ENCODE measurements at places on chromosomes 3 and 15. TPM values are rescaled to one million over a fixed set of nuclear protein-coding genes. Genes with fewer than 3 reads are reported as not detected.
A peak's percentile ranks its signal among the peaks of the same experiment; 100 is the strongest.

GRCh38 chr15:47961401-47962090 lies 159.2 kb upstream of the SLC24A5 start:
- no peak for DNase-seq

DNA sequence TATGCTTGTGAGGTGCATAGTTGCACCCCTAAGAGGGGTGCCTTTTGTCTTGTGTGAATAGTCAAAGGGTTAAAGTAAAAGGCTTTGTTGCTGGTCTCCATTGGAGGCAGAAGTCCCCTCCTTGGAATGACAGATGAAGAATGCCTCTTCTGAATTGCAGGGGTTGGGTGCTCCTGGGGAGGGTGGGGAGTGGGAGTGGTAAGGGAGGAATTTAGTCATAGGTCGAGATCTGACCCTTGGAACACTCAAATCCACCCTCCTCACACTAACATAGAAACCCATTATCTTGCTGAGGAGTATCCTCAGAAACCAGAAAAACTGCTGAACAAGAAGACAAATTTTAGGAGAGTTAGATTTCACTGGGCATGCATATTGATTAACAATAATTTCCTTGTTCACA lies 4.7 kb downstream of the CTXND1 start:
- DNase-seq, result no peak

Gene GPR176
- total RNA-seq, result 32.4 TPM

GRCh38 chr3:42499478-42499871 lies 3.0 kb upstream of the VIPR1 start:
- DNase-seq, result no peak

DNA sequence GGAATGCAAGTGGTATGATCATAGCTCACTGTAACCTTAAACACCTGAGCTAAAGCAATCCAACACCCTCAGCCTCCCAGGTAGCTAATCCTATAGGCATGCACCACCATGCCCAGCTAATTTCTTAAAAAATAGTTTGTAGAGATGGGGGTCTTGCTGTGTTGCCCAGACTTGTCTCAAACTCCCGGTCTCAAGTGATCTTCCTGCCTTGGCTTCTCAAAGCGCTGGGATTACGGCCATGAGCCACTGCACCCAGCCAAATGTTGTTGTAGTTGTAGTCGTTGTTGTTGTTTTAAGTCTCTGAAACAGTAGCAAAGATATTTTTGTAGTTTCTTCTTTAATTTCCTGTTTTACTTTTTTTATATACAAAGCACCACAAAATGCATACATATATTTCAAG lies 616.6 kb downstream of the NAALADL2 start:
- DNase-seq, result no peak

GRCh38 chr3:5305684-5305989 lies 118.1 kb downstream of the EDEM1 start:
- DNase-seq, result no peak

GRCh38 chr3:55442861-55443260 lies 44.2 kb downstream of the WNT5A start:
- no peak for DNase-seq

Gene GRAMD1C
- total RNA-seq, result 11.7 TPM

DNA sequence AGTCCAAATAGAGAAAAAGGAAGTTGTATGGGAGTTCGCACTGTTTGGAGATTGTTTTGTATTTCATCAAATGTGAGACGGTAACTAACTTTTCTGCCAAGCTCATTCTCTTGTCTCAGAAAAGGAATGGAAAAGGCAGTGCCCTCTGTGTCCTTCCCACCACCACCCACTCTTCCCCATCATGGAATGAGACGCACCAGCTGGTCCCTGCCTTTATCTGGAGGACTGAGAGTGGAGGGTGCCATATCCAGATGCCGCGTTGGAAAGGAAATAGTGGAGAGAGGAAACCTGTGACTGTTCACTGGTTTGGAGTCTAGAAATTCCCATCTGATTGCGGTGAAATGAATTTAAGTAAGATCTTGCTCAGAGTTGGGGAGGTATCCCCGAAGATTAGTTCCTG lies 3.7 kb upstream of the CCK start:
- DNase-seq, result no peak

- DNase-seq, result no peak
Measured at GRCh38 chr3:13718000-13718399, 161.9 kb downstream of the WNT7A start.

Gene GATA2
- 7.5 TPM for total RNA-seq

DNA sequence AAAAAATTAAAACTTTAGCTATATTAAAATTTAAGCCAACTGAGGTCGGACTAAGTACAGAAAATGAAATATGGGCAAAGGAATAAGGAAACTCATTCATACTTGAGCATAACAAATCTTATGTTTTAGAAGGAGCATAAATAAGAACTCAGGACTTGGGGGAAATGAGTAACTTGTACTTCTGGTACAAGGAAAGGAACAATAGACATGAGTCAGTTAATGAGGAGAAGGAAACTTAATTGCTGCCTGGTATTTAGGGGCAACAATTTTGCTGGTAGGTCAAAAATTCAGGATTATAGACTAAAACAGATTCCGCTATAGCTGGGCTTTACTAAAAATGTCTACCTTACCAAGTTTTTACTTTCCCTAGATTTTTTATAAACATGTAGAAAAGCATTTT lies 113.1 kb downstream of the MYO5A start:
- no peak for DNase-seq

DNA sequence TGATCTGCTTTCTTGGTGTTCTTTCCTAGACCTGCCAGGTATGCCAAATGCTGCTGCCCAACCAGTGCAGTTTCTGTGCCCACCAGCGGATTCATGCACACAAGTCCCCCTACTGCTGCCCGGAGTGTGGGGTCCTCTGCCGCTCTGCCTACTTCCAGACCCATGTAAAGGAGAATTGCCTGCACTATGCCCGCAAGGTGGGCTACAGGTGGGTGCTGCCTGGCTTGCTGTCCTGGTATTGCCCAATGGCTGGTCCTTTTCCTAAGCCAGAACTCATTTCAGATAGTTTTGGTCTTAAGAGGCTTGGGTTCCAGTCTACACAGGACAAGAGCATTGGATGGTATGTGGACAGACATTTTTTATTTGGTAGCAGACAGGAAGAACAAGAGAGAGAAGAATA lies 26.5 kb upstream of the ALPK3 start:
- no peak for DNase-seq

DNA sequence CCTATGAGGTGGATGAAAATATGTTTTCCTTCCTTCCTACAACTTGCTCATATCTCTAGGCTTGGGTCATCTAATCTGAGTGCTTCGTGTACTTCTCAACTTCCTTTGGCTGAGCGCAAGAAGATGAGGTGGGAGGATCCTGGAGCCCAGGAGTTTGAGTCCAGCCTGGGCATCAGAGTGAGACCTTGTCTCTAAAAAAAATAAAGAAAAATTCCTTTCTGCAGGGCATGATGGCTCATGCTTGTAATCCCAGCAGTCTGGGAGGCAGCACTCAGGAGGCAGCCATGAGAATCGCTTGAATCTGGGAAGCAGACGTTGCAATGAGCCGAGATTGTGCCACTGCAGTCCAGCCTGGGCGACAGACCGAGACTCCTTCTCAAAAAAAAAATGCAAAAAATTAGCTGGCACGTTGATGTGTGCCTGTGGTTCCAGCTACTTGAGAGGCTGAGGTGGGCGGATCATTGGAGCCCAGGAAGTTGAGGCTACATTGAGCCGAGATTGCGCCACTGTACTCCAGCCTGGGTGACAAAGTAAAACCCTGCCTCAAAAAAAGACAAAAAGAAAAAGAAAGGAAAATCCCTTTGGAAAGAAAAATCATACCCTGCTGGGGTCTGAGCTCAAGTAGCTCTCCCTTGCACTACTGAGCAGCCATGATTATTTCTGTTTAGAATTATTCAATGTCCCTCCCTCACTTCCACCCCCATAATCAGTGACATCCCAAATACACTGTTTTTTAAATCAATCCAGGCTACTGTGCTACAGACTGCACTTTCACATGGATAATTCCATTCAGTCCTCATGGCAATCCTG lies 28.0 kb upstream of the RAB11A start:
- peak; percentile 42 for DNase-seq

DNA sequence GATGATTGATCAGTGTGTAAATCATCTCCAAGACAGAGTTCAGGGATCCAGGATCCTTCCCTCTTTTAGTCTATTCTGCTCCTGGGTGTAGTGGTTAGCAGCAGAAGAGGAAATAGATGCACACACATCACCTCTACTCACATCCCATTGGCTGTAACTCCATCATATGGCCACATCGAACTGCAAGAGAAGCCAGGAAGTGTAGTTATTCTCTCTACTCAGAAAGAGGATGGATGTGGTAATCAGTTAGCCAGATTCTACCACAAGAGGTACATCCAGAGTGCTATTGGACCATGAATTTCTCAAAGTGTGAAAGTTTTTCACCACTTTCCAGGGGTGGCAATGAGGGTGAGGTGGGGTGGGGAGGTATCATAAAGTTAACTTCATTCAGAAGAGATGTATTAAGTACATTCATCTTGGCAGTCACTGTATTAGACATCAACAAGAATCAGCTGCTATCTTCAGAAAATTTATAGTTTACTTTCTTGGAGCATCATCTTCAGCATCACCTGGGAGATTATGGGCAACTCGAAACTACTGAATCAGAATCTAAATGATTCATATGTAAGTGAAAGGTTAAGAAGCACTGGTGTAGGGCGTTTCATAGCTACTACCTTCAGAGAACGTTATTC lies 60.6 kb upstream of the GAP43 start:
- no peak for DNase-seq

Gene RTP1
- total RNA-seq, result not detected

GRCh38 chr3:170355738-170356595 lies 1.5 kb upstream of the SKIL start:
- DNase-seq, result peak; percentile 51

Gene BFSP2
- not detected for total RNA-seq

- peak; percentile 43 for DNase-seq
Measured at GRCh38 chr3:10467904-10468612, 37.3 kb downstream of the ATP2B2 start.
